ENCODE measurements at places on chromosomes 12 and 14.

- no peak for DNase-seq
These were observed 357.2 kb downstream of the SEC23A start for GRCh38 chr14:38745861-38746260.

DNA sequence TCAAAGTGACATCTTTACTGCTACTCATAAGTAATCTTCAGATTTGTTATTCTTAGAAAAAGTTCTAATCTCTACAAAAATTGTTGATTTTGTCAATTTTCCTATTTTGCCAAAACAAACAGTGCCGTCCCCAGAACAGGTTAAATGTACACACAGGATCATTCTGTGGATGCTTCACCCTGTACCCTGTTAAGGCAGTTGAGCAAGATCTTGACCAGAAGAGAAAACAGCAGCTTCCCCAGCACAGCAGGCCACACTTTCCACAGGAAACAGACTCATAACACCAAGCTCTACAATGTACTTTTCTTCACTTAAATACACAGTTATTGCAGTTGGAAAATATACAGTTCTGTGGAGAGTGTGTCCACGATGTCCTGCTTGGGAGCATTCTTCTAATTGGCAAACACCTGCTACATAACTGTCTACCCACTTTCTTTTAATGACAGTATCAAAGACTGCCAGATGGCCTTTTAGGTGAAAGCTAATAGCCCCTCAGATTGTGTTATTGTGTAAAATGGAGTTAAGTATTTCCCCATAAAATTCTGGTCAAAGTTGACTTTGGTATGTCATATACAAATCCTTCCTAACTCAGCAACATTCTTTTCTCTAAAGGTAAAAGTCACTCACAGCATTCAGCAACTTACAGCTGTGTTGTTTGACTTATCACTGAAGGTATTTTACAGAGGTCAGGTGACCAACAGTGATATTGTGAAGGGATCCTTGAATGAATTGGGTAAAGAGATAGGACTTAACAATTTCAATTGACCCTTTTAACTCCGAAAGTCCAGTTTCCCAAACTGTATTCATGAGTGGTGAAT lies 77.0 kb downstream of the SEC23A start:
- DNase-seq, result peak; percentile 14

GRCh38 chr14:89730687-89731086 lies 223.8 kb downstream of the EFCAB11 start:
- no peak for DNase-seq

DNA sequence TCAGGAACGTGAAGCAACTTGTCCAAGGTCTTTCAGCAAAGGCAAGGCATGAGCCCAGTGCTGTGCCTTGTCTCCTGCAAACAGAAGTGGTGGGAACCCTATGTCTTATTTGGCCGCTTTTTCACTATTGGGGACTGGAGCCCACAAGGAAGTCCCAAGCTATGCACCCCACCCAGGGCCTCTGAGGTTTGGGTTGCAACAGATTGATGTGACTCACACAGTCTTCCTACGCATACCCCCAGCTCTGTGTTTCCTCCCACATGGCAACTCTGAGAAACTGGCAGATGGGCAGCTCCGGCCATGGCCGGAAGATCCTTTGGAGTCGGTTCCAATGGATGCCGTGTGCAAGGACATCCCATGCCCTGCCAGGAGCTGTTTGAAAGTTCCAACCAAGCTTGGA lies 28.3 kb upstream of the CMKLR1 start:
- DNase-seq, result no peak

- DNase-seq, result peak; percentile 88
These were observed 216.7 kb downstream of the NUAK1 start for GRCh38 chr12:105921872-105922669.

DNA sequence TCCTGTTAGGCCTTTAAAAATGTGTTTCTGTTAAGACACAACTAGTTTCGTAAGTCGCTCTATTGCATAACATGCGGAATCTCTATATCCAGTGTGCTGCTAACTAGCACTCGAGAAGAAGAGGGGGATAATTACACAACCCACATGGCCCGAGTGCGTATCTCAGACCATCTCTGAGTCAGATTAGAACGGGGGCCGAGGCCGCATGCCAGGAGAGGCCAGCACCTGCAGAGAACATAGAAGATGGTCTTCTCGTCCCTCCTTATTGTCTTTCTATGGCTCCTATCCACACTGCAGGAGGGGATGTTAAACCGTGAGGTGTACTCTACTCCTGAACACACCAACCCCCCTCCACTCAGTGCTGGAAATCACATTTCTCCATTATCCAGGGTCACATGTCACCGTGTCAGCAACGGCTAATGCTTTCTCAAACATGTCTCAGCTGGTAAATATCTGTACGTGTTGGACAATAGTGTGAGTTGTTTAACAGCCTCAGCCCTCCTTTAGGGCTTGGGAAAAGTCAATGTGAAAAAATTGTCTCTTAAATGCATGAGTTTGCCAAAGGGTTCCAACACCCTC lies 56.3 kb downstream of the CCDC88C start:
- no peak for DNase-seq

GRCh38 chr12:132190012-132190755 lies 45.9 kb downstream of the NOC4L start:
- DNase-seq, result peak; percentile 64

GRCh38 chr14:72855913-72856312 lies 38.0 kb downstream of the DPF3 start:
- no peak for DNase-seq

DNA sequence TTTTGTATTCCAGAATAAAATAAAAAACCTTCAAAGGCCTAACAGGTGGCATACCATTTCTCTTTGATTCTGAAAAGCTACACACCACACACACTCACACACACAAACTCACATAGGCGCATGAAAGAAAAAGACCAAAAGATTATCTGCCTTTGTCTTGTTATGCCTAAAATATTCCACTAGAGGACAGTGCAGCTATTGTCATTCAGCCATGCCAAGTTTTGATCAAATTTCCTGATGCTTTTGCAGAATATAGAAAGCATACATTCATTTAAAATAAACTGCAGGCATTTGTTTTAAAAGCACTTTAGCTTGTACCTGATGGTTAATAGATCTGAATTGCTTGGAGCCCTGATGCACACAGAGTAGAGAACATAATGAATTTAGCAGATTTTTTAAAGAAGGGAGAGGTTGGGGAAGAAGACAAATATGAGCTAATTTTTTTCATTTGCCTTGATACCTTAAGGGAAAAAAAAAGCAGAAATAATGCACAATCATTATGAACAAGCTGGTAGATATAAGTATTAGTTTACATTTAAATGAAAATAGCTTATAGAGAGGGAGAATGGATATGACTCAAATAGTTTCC lies 1766.9 kb upstream of the SEL1L start:
- DNase-seq, result peak; percentile 67

GRCh38 chr12:124565656-124566160 lies 1.7 kb downstream of the NCOR2 start:
- DNase-seq, result no peak

DNA sequence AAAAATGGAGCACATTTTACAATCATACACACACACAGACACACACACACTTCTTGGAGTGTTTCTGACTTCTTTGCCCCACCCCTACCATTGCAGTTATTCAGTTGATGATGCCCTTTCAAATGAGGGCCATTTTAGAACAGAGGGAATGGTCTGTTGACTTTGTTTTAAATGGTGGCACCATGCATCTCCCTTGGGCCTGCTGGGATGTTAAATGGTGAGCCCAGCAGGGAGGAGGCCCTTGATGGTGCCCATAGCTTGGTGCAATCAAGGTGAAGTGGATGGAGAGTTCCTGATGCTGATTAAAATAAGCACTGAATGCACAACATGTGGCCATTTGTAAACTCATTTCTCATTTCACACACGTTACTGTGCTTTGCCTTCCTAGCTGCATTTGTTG lies 13.3 kb downstream of the C12orf75 start:
- DNase-seq, result no peak

DNA sequence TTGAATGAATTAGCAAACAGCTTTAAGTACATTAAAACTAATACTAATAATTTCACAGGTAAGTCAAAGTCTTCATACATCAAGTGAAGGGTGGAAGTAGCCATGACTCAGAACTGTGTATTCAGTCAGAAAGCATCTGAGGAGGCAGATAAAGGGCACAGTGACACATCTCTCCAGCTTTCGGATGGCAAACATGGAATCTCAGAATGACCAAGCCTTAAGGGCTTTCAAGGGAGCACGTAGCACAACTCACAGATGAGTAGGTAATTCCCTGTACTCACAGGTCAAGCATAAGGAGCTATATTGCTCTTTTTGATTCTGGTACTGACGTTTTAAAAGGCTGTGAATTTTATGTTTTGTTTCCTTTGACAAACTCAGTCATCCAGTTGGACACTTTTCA lies 56.0 kb downstream of the MDGA2 start:
- peak; percentile 26 for DNase-seq

GRCh38 chr12:46808955-46809697 lies 16.7 kb downstream of the SLC38A4 start:
- no peak for DNase-seq

DNA sequence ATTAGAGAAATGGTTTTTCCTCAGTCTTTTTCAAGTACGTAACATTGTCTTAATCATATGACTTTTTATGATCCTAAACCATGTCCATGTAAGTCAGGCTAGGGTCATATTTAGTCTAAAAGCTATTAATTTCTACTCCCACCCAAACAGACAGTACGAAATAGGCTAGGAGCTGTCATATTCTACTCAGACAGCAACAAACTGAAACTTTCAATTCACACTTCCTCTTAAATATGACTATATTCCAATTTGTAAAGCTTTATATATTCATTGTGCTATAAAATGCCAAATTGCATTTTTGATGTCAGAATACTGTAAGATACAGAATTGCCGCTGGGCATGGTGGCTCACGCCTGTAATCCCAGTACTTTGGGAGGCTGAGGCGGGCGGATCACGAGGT lies 3.5 kb downstream of the NUP37 start:
- no peak for DNase-seq

- DNase-seq, result no peak
These were observed 3.8 kb upstream of the FAM186B start for GRCh38 chr12:49609059-49609874.

GRCh38 chr12:128083132-128083729 lies 183.7 kb upstream of the TMEM132C start:
- DNase-seq, result no peak

DNA sequence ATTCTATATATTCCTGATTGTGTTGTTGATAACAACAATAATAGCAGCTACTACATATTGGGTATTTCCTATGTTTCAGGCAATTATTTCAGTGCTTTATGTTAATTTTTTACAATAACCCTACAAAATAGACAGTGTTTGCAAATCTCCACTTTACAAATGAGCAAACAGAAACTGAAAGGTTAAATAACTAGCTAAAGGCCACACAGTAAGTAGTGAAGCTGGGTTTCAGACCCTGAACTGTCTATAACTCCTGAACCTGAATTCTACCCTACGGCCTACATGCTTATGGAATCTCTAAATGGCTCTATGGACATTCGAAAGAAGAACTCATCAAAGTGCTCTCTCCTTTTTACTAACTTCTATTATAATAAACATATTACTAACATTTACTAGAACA lies 19.7 kb upstream of the NUDT4 start:
- no peak for DNase-seq

DNA sequence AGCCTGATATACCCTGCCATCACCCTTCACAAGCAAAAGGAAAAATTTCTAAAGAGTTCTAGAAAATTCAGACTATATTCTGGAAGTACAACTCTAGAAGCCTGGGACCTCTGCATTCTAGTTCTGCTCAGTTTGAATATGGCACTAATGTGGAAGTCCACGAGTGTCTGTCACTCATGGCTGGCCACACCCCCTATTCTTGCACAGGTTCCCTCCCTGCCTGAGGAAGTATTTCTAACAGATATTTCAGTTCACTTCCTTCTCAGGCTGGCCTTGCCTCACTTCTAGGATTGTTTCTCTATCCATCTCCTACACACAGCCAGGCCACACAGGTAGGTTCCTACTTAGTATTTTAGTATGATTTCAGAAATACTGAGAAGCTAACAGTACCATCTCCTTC lies 67.4 kb downstream of the PHLDA1 start:
- peak; percentile 78 for DNase-seq

DNA sequence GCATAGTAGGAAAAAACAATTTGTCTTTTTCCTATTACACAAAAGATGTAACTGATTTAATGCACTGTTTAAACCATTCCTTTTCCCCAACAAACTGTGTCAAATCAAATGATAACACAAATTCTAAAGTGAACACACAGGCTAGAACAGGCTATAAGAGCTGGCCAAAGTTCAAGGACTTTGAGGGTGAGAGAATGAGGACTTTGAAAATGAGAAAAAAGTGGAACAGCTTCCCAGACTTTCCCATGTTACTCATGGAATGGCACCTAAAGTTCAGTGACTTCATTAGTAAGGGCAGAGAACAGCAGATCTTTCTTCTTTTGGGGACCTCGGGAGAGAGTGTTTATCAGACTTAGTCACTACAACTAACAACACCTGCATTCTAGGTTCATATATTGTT lies 22.6 kb downstream of the TMEM253 start:
- no peak for DNase-seq

DNA sequence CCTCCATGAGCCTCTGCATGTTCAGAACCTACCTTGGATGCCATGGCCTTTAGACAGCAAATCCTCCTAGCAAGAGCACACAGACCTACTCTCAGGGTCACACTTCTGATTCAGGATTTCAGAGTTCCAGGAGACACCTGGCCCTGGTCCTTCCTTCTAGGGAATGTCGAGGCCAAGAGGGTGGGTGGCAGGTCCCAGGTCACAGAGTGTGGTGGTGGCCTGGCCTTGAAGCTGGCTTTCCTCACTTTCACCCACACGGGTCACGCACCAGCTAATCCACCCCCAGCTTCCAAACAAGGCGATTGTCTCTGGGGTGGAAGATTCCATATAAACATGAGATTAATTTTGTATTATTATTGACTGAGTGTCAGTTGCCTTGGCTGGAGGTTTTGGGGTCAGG lies 328.3 kb upstream of the RTL1 start:
- no peak for DNase-seq

DNA sequence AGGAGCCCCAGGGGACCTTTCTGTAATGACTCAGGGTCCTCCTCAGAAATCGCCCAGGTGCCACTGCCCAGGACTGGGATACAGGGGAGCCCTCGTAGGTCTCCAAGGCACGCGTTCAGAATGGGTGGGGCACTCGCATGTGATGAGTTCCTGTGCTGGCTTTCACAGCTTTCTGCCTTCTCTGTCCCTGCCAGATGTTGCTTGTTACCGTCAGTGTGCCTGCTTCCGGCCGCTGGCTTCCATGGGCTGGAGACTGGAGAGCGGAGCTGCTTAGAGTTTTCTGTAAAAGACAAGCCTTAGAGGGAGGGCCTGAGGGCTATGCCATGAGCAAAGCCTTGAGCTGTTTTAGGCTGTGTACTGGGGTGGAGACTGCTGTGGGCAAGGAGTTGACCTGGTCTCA lies 75.0 kb upstream of the SLC24A4 start:
- DNase-seq, result no peak
